Progenitor cell of endocrine pancreas (in vitro differentiated cells): ENCODE measurements at places on chromosomes 1 and 21.

DNA sequence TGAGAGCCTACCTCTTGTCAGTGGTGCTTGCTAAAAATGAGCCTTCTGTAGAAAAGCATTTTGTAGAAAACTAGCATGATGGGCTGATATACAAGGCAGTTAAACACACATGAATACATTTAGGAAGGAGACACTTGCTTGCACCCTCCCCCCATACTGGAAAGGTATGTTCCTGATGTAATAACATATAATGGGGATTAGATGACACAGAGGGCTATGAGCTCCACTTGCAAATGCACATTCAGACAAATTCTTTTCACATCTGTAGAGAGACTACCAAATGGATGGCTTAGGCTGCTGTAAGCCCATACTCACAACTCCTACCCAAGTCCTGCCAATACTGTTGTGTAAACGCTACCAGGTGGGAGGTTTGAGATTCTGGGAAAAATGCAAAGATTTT, 634.0 kb downstream of the SMYD3 start:
- DNase-seq, result no peak
- no peaks in the 10 kb centered on the region for H3K36me3 ChIP-seq
- H3K27me3 ChIP-seq, result no peaks in the 10 kb centered on the region

DNA sequence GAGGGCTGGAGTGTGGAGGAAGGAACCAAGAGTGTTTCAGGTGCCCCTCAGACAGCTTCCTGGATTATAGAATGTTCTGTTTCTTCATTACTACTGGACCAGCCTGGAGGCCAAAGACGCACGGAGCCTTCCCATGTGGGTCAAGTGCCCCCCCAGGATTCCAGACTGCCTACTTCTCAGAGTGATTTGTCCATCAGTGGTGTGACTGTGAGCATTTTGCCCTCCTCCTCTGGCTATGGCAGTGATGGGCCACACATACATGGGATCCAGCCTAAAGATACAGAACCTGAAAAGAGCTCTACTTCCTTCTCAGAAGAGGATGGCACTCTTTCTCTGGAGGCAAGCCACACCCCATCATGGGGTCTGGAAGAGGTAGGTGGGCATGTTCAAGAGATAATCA, 64.9 kb downstream of the MACF1 start:
- no peak overlapping the region for H3K27ac ChIP-seq
- H3K36me3 ChIP-seq, result no peaks in the 10 kb centered on the region
- H3K4me1 ChIP-seq, result peaks cover 39% of the 10 kb centered on the region
- no peaks in the 10 kb centered on the region for H3K27me3 ChIP-seq
- no peak for DNase-seq
- H3K4me3 ChIP-seq, result no peak overlapping the region

DNA sequence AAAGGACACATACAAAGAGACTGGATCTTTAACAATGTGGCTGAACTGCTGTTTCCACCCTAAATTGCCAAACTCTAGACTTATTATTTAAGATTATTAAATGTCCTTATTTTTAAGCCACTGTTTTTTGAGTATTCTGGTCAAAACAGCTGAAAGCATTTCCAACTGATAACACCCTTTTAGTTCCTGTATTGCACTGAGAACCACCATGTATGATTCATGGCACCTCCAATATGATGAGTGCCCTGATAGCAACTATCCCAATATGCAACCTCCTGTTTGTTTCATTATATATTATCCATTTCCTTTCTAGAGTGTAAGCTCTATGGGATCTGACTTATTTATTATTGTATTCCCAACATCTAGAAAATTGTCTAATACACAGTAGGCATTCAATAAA, 269.4 kb downstream of the HHIPL2 start:
- no peak overlapping the region for H3K4me3 ChIP-seq
- no peak for DNase-seq
- no peak overlapping the region for H3K27ac ChIP-seq
- H3K4me1 ChIP-seq, result no peaks in the 10 kb centered on the region

DNA sequence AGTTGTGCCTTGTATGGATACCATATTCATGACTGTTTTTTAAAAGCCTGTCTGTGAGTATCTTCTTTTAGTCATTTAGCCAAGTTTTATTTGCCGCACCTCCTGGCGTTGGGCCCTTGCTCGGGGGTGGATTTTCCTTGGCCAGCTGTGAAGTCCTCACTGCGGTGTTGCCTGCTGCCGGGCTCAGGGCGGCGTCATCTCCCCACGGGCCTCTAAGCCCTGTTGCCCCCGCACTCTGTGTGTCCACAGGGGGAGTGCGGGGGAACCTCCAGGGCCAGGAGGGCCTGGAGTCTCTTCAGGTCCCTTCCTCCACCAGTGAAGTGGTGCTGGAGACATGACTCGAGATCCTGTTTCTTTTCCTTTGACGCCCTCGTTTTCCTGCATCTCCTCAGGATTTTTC, 65.8 kb upstream of the DIP2A start:
- no peaks in the 10 kb centered on the region for H3K27me3 ChIP-seq
- no peak overlapping the region for H3K4me3 ChIP-seq
- H3K36me3 ChIP-seq, result peaks cover 16% of the 10 kb centered on the region
- H3K27ac ChIP-seq, result no peak overlapping the region

- no peak overlapping the region for H3K27ac ChIP-seq
- no peak for DNase-seq
- no peaks in the 10 kb centered on the region for H3K36me3 ChIP-seq
- peaks cover 1% of the 10 kb centered on the region for H3K4me1 ChIP-seq
- H3K27me3 ChIP-seq, result no peaks in the 10 kb centered on the region
Measured at GRCh38 chr21:27277110-27277509, 310.2 kb upstream of the ADAMTS5 start.

- H3K4me1 ChIP-seq, result peaks cover 2% of the 10 kb centered on the region
- no peaks in the 10 kb centered on the region for H3K36me3 ChIP-seq
- no peak overlapping the region for H3K27ac ChIP-seq
- DNase-seq, result no peak
Measured at GRCh38 chr1:185039726-185040407, 5.5 kb upstream of the RNF2 start.

DNA sequence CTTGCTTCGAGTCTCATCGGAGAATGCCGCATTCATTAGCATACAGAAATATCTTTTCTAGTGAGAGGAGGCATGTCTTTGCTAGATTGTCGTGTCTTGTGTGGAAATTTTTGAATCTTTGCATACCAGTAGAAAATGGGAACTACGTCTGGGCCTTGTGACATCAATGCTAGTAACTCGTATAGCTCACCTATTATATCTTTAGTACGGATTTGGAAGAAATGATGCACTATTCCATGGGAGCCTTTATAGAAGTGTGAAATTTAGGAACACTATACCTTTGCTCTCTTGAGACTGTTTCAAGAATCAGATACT, 835 bp downstream of the UHMK1 start:
- peaks cover 5% of the 10 kb centered on the region for H3K36me3 ChIP-seq
- peak overlapping the region; percentile 92 for H3K27ac ChIP-seq
- peak overlapping the region; percentile 97 for H3K4me3 ChIP-seq
- peaks cover 15% of the 10 kb centered on the region for H3K4me1 ChIP-seq
- H3K27me3 ChIP-seq, result no peaks in the 10 kb centered on the region

- DNase-seq, result no peak
- peaks cover 30% of the 10 kb centered on the region for H3K27me3 ChIP-seq
- H3K27ac ChIP-seq, result no peak overlapping the region
- H3K4me3 ChIP-seq, result no peak overlapping the region
- no peaks in the 10 kb centered on the region for H3K36me3 ChIP-seq
- H3K4me1 ChIP-seq, result peaks cover 16% of the 10 kb centered on the region
Measured at GRCh38 chr1:239315631-239316217, 70.6 kb upstream of the CHRM3 start.

DNA sequence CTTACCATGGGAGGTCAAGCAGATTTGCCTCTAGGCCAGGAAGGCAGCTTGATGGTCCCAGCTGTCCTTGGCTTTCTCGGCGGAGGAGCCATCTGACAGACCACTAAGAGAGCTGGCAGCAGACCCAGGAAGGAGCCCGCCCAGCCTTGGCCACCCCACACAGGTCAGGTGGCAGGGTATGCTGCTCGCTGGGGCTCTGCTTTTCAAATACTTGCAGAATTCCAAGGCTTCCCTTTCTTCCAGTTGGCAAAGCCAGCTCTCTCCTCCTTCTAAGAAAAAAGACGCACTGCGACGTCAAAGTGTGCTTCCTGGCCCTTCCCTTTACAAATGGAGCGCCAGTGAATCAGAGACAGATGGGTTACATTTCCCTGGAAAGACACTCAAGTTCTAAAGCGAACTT, 229.4 kb downstream of the CACNA1E start:
- no peak overlapping the region for H3K4me3 ChIP-seq
- DNase-seq, result no peak
- peaks cover 33% of the 10 kb centered on the region for H3K27me3 ChIP-seq
- no peaks in the 10 kb centered on the region for H3K36me3 ChIP-seq
- H3K27ac ChIP-seq, result no peak overlapping the region

- H3K36me3 ChIP-seq, result no peaks in the 10 kb centered on the region
- peaks cover 5% of the 10 kb centered on the region for H3K27me3 ChIP-seq
- H3K4me1 ChIP-seq, result no peaks in the 10 kb centered on the region
Measured at GRCh38 chr21:45865106-45865835, 116.3 kb upstream of the COL6A1 start.

DNA sequence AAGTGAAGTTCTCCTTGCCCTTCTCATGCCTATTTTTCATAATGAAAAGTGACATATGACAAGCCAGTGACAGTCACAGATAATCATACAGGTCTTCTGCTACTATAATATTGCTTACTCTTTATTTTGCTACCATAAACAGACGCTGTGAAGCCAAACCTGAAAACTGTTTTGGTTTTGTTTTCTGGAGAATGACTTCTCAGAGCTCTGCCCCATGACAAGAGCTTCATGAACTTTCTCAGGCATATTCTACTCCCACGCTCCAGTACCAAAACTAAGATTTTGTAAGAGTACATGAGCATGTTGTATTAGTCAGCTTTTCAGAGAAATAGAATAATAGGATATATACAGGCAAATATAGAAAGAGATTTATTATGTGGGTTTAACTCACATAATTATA, 64.3 kb upstream of the VTCN1 start:
- H3K4me1 ChIP-seq, result peaks cover 16% of the 10 kb centered on the region
- H3K36me3 ChIP-seq, result peaks cover 2% of the 10 kb centered on the region
- no peaks in the 10 kb centered on the region for H3K27me3 ChIP-seq
- H3K4me3 ChIP-seq, result no peak overlapping the region
- DNase-seq, result no peak
- H3K27ac ChIP-seq, result peak overlapping the region; percentile 35

- H3K27ac ChIP-seq, result no peak overlapping the region
- no peaks in the 10 kb centered on the region for H3K27me3 ChIP-seq
- H3K4me1 ChIP-seq, result no peaks in the 10 kb centered on the region
- no peak overlapping the region for H3K4me3 ChIP-seq
- H3K36me3 ChIP-seq, result no peaks in the 10 kb centered on the region
Measured at GRCh38 chr21:25459365-25459764, 147.9 kb downstream of the MRPL39 start.

DNA sequence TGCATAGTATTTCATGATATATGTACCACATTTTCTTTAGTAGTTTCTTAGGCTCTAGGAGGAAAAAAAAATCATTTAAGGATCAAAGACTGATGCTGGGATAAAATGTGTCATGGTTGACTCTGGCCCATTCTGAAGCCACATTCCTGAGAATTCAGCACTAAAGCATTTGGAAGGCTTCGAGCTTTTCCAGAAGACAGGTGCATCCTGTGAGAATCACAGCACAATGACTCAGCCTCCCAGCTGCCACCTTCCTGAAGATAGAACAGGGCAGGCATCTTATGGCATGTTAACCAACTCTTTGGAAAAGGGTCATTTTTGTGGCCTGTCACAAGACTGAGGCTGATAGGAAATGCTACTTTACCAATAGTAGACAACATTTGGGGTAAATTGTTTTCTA, 359.9 kb downstream of the PCP4 start:
- H3K36me3 ChIP-seq, result peaks cover 1% of the 10 kb centered on the region
- no peak for DNase-seq
- H3K4me3 ChIP-seq, result no peak overlapping the region
- H3K27me3 ChIP-seq, result no peaks in the 10 kb centered on the region
- peaks cover 3% of the 10 kb centered on the region for H3K4me1 ChIP-seq
- no peak overlapping the region for H3K27ac ChIP-seq

DNA sequence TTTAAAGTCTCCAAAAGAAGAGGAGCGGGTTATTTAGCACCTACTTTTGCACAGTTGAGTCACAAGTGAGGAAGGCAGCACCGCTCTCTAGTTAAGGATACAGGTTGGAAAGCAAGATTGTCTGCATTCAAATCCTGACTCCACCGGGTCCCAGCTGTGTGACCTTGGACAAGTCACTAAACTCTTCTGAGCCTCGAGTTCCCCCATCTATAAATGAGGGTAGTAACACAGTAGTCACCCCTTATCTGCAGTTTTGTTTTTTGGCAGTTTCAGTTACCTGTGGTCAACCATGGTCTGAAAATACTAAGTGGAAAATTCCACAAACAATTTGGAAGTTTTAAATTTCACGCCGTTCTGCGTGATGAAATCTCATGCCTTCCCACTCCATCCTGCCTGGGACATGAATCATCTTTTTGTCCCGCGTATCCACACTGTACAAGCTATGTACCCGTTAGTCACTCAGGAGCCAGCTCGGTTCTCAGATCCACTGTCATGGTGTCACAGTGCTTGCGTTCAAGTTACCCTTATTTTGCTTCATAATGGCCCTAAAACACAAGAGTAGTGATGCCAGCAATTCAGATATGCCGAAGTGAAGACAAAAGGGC, 49.4 kb downstream of the CAPZB start:
- no peak overlapping the region for H3K27ac ChIP-seq
- H3K4me1 ChIP-seq, result peaks cover 14% of the 10 kb centered on the region
- no peak overlapping the region for H3K4me3 ChIP-seq
- no peaks in the 10 kb centered on the region for H3K36me3 ChIP-seq

DNA sequence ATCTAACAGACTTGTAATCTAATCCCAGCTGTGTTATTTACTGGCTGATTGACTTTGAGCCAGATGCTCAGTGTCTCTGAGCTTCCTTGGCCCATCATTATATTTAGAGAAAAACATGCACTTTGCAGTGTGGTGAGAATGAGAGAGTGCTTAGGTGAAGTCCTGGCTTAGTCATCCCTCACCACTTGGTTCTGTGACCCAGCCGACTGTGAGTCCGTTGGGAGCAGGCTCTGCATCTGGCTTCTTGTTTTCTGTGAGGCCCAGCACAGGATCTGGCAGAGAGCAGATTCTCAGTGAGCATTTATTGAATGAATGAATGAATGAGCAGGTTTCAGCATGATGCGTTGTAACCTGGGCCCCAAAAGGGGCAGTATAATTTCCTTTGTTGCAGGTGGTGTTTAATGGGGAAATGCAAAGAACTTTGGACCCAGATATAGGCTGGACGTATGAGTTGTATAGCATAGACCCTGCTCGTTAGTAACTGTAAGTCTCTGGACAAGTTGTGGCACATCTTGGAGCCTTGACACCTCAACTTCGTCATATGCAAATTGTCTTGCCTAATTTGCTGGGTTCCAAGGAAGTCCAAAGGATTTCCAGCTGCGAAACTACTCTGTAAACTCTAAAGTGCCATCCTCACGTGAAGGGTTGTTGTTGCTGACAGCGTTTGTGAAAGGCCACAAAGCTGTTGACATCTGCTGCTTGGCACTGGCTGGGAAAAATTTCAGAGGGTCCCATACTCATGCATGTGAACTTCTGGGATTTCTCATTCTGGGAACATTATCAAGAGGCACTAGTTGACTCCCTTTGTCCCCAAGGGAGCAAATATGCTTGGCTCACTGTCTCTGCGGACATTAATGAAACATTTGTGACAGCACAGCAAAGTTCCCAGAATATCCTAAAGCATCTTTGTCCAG, 138.8 kb upstream of the USP24 start:
- no peak for DNase-seq
- no peak overlapping the region for H3K27ac ChIP-seq
- H3K36me3 ChIP-seq, result no peaks in the 10 kb centered on the region
- no peaks in the 10 kb centered on the region for H3K4me1 ChIP-seq
- H3K4me3 ChIP-seq, result no peak overlapping the region
- no peaks in the 10 kb centered on the region for H3K27me3 ChIP-seq

GRCh38 chr1:90135286-90135685, 140.4 kb downstream of the ZNF326 start:
- no peak overlapping the region for H3K27ac ChIP-seq
- H3K4me3 ChIP-seq, result no peak overlapping the region
- no peaks in the 10 kb centered on the region for H3K4me1 ChIP-seq
- peaks cover 5% of the 10 kb centered on the region for H3K36me3 ChIP-seq
